ENCODE measurements at places on chromosomes 13 and 19.

DNA sequence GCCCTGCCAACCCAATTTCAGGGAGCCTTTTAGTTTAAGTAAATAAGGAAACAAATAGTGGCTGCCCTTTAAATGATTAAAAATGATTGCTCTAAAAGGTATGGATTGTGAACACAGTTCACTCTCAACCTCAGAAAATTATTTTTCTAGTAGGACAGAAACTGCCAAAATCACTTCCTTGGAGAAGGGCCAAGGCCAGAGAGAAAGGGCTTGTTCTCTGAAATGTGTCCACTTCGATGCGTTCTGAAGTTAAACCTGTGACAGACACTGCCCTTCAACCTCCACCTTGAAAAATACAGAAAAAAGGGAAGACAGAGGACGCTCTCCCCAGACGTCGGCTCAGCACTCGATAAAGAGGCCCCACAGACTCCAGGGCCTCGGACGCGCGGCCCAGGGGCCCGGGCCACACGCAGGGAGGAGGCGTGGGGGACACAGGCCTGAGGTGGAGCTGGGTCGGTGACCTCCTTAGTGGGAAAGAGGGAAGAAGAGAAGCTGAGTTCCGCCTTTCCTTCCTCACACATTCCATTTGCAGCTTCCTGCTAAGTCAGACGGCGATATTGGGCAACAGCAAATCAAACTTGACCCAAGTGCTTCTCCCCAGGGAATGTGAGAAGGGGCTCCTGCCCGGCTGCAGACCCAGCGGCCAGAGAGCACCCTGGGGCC, 63.6 kb downstream of the RASA3 start:
- peak; percentile 45 for DNase-seq

DNA sequence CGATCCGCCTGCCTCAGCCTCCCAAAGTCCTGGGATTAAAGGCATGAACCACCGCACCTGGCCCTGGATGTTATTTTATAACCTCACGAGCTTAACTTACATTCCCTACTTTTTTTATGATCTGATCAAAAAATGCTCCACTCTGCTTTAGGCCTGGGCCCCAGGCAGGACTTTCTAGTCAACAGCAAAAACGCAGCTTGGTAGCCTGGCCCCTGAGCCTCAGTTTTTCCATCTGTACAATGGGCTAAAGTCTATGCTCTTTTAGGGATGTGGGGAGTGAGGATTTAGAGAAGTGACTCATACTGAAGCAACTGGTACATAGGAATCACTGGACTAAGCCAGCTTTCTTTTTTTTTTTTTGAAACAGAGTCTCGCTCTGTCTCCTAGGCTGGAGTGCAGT, 11.9 kb upstream of the PIK3R2 start:
- DNase-seq = no peak

- peak; percentile 73 for DNase-seq
Observed at GRCh38 chr19:32581705-32582179, 752 bp downstream of the PDCD5 start.

DNA sequence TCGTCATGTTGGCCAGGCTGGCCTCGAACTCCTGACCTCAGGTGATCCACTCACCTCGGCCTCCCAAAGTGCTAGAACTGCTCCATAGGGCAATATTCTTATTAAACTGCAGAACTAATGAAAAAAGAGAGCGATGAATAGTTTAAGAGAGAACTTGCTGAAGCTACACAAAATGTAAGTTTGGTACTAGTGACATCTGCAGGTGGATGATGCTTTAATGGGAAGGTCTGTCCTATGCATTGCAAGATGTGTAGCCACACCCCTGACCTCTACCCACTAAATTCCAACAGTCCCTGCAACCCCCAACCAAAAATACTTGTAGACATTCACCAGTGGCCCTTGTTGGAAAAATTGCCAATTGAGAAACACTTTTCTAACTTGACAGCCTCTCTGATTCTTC, 117.8 kb downstream of the NALCN start:
- DNase-seq = peak; percentile 15

DNA sequence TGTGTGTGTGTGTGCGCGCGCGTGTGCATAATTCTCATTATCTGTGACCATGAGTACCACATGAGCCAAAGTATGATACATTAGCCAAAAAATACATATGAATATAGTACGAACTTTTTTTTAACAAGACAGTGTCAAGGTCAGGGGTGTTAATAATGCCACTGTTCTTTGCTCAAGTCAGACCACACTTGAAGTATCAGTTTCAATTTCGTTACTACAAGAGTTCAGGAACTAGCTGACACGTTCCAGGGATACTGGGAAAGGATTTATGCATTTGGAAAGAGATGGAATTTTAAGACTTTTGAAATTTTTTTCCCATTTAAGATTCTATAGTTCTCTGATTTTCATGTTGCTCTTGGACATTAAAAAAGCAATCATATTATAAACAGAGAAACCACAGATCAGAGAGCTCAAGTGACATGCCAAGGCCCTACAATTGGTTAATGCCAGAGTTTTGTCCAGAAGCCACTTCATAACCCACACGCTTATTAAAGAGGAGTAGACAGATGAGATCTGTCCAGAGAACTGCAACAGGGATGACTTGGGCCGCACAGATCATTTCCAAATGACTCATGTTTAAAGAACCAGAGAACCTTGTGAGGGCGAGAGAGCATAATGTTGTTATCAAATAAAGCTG, 718.8 kb upstream of the SGCG start:
- DNase-seq = no peak

- DNase-seq = no peak
Observed at GRCh38 chr13:101876951-101877350, 424.5 kb downstream of the ITGBL1 start.

DNA sequence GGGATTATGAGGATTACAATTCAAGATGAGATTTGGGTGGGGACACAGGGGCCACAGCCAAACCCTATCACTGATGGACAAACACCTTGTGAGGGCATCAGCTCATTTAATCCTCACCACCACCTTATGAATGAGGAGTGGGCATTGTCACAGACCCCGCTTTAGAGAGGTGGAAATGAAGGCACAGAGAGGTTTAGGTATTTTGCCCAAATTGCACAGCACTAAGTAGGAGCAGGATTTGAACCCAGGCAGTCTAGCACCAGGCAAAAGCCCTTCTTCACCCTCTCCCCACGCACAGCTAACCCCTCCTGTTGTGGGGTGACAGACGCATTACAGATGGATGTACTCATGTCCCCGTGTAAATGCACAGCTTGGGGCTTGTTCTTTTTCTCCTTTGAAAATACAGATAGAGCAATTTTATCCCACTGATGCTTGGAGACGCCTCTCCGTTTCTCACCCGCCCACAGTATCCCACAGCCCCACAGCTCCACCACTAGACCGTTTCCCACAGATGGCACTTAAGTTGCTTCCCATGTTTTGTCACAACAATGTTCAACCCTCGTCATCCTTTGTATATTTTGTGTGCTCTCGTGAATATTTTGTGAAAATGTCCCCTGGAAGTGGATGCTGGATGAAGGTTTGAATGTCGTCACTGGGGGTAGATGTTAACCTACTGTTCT, 48.2 kb downstream of the ANKRD10 start:
- DNase-seq = no peak

- no peak for DNase-seq
Observed at GRCh38 chr13:77291774-77292173, 35.1 kb downstream of the MYCBP2 start.
